ENCODE measurements at places on chromosomes 7 and 10.

DNA sequence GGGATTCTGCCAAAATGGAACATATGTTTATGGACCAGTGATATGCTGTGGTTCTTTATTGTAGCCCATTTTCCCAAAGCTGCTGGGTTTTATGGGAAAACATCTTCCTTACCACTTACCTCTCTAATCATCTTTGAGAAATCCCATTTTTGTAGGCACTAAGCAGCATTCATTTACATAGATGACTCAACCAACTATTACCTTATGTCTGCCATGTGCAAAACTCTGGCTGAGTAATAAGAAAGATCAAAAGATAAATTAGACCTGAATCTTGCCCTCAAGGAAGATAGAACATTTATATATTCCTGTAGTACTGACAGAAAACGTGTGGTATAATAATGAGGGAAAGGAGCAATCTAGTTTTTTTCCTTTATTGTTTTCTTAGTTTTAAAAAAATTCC lies 24.3 kb downstream of the CBLL1 start:
- no peak for DNase-seq

DNA sequence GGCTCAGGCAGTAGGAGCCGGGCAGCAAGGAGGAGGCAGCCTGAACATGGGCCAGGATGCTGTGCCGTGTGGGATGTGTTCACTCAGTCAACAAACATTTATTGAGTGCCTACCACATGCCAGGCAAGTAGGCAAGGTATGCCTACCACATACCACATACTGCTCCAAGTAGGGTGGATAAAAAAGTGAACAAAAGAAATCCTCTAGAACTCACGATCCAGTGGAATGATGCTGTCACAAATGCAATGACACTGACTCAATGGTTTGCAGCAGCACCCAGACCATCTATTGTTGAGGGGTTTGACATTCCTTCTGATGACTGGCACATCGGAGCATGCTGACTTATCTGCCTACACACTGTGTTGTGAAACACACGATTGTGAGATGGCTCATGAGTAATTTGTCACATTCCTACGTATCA lies 413.5 kb downstream of the NRG3 start:
- peak; percentile 82 for DNase-seq

- no peak for DNase-seq
Observed at GRCh38 chr7:149817301-149817771, 20.8 kb upstream of the ZNF862 start.

- DNase-seq: no peak
Observed at GRCh38 chr7:155283565-155284194, 14.0 kb upstream of the INSIG1 start.

DNA sequence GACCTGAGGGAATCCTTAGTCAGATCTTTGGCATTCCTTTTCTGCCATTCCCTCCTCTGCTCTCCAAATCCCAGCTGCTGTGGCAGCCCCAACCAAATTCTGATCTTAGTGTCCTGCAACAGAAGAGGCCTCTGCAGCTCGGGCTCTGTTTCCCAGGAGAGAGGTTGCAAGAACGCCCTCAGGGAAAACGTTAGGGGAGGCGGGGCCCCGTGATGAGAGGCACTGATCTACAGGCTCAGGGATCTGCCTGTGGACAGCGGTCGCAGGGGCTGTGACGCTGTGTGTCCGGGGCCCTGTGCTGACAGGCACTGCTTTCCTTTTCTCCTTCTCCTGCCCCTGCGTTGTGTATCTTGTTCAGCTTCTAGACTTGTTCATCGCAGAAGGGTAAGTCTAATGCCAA lies 57.3 kb upstream of the DPYSL4 start:
- DNase-seq: peak; percentile 25

GRCh38 chr10:69815104-69815503 lies 13.4 kb downstream of the COL13A1 start:
- no peak for DNase-seq

- DNase-seq: peak; percentile 34
Observed at GRCh38 chr10:121596689-121597503, 1.3 kb downstream of the FGFR2 start.

GRCh38 chr7:108461840-108462239 lies 5.6 kb upstream of the NRCAM start:
- DNase-seq: no peak

DNA sequence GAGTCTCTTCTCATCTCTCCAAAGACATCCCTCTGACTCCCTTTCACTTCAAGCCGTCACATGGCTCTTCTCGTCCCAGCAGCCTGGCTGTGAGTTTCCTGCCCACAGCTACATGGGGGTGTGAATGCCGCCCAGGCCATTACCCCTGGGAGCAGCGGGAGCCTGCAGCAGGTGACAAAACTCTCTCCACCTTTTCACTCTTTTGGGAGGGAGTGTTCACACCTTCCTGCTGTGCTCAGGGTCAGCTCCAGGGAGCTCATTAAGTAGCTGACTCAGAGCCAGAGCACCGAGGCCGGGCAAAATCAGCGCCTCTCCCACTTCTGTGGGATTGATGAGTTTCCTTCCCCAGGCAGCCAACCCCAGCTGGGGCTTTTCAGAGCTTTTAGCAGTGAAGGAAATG lies 271.3 kb downstream of the TYW1 start:
- no peak for DNase-seq

DNA sequence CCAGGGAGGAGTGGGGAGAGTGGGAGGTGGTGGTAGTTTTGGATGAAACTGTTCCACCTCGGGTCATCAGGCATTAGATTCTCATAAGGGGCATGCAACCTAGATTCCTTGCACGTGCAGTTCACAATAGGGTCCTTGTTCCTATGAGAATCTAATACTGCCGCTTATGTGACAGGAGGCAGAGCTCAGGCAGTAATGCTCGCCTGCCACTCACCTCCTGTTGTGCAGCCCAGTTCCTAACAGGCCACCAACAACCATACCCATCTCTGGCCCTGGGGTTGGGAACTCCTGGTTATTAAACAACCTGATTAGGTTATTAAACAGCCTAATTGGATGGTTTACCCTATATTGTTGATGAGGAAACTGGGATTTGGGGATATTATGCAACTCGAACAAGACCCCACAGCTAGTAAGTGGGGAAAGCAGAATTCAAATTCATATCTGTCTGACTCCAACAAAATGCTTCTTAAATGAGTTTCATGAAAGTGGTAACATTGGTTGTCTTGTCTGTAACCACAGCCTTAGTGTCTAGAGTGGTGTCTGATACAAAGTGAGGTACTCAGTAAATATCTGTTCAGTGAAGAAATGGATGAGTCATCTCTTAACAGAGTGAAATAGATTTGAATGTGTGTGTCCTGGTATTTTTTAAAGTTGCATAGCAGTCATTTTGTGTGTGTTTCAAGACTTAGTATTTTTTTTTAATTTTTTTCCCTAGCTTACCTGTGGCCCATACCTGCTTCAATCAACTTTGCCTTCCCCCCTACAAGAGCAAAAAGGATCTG lies 101.6 kb downstream of the HECTD2 start:
- DNase-seq: peak; percentile 93

GRCh38 chr10:36899652-36900051 lies 225.7 kb upstream of the ANKRD30A start:
- no peak for DNase-seq

- no peak for DNase-seq
Observed at GRCh38 chr7:24432677-24433076, 140.6 kb upstream of the PALS2 start.

GRCh38 chr10:86047588-86047987 lies 319.0 kb downstream of the GRID1 start:
- DNase-seq: no peak

DNA sequence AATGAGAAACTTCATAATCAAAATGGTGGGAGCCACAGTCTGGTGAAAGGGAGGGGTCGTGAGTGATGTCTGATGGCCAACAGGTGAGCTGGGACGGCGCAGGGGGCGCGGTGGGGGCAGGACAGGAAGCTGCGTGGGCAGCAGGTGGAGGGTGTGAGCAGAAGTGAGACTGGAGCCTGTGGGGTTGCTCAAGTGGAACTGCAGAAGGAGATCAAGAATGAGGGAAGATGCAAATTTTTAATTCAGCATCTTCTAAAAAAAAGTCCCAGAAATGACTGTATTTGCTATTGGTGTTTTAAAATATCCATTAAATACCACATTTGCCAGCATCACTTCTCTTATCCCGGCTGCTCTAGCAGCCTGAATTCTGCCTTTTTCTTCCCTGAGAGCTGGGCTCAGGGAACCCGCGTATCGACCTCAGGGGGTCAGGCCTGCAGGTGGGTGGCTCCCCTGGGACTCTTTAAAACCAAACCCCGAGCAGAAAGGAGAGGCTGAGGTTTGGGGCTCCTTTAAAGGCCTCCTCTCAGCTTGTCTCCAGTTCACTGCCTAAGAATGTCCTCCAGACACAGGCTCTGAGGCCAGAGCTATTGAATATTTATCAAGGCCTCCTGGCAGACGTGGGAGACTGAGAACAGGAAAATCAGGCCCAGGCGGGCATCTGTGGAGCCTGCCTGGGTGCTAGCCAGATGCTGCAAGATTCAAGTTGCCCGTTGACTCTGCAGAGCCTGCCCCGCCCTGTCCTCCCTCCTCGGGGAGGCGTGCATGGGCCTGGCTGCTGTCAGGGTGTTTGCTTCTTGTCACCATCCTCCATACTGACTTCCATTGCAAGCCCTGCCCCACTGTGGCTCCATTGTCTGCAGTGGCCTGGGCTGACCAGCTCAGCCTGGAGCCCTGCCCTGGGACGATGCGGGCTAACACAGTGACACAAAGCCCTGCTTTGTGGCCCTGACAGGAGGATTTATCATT lies 53.9 kb downstream of the SYPL1 start:
- no peak for DNase-seq

DNA sequence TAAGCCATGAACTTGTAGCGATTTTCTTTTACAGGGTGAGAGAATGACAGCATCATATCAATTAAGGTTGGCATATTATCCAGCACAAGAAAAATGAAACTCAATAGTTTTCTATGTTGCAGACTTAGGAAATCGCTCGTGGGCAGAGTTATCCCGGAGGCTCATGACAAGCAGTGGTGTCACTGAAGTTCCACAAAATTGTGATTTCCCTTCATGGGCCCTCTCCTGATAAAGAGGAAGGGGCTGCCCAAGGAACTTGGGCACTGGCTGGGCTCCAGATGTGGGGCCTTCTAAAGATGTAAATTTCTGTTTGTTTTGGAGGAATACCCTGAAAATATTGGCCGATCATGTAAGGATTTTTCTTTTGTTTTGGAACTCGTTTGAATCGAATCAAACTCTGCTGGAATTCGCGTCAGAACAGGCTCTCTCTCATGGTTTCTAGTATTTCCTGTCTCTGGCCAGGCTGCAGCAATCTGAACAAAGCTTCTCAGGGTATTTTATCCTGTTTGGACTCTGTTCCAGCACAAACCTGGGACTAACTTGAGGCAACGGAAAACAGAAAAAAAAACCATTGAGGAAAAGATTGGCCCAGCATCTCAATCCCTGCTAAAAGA lies 340.6 kb upstream of the NRP1 start:
- DNase-seq: no peak

DNA sequence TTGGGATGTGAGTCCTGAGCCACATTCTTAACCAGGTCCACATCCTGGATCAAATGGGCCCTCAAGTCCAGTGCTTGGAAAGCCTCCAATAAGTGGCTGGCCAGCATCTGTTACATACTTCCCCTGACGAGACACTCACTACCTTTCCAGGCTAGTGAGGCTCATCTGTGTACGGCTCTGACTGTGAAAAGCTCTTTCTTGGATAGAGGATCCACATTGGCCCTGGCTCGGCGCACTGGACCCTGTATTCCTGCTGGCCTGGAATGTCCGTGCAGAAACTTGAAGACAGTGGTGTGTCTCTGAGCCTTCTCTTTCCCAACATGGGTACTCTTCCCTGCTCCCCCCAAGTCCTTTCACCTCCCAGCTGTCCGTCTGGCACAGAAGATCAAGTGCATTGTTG lies 35.5 kb downstream of the MYL10 start:
- DNase-seq: no peak

DNA sequence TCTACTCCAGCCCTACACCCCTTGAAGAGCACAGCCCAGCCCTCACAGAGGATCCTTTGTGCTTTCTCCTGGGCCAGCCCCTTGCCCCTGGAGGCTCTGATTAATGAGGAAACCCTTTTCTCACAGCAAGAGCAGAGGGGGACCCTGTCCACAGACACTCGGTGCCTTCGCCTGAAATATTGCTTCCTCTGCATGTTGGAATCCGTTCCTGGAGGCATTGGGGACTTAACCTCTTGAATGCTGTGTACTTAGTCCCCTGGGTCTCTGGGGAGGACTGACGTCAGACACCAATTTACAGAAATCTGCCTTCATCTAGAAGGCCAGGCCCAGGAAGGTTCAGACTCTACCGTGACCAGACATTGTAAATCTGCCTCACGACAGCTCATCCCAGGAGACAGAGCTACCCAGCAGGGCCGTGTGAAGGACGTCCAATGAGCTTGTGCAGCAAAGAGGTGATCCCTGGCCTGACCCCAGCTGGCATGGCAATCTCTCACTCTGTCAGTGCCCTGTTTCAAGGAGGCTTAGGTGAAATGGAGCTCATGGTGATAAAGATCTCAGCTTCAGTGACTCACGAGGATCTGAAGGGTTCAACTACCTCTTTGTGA lies 8.1 kb upstream of the TMEM72 start:
- DNase-seq: peak; percentile 21

DNA sequence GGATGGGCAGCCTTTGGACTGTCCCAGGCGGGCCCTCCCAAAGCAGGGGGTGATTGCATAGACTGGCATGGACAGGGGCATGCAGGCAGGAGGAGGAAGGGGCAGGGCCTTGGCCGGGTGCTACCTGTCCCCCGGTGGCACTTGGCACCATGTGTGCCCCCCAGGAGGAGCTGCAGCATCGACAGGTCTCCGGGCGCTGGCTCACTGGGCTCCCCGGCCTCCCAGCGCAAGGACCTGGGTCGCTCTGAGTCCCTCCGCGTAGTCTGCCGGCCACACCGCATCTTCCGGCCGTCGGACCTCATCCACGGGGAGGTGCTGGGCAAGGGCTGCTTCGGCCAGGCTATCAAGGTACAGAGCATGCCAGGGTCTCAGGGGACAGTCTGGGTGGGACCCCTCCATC lies 23.2 kb downstream of the LIMK1 start:
- DNase-seq: no peak

- DNase-seq: no peak
Observed at GRCh38 chr10:103007017-103007416, 88.9 kb downstream of the CNNM2 start.

DNA sequence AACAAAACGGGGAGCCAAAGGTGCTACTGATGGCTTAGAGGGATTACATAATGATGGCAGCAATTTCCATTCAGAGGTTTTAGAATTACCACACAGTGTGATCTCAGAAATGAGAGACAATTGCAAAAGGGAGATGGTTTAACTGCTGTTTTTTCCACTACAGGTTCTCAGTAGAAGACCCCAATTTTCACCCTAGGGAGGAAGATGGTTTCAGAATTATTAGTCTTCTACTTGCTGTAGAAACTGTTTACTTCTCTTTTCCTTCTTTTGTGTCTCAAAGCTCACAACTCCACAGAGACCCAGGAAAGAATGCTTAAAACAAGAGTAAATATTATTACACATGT lies 226.5 kb downstream of the INHBA start:
- no peak for DNase-seq

DNA sequence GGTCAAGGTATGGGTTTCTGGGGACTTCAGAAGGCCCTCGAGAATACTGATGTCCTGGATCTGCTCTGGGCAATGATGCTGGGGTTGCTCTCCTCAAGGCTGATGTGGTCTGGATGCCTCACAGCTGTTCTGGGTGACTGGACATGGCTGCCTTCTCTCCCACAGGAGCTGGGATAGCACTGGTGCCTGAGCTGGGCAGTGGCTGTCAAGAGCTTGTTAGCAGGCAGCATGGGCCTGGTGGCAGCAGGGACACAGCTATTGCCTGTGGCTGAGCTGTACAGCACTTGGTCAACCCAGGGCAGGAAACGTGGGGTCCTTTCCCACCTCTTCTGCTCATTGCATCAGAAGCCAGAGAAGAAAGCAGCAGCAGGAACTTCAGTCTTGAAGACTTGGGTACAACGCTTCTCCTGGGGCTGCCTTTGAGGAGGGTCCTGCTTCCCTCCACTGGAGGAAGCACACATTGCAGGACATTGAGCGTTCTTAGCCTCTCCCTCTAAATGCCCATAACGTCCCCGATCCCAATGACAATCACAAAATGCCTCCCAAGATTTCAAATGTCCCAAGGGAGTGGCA lies 13.0 kb downstream of the ADCYAP1R1 start:
- DNase-seq: no peak
